Ammon's horn (tissue), 1 donor: ENCODE measurements at places on chromosomes 6 and 20.

DNA sequence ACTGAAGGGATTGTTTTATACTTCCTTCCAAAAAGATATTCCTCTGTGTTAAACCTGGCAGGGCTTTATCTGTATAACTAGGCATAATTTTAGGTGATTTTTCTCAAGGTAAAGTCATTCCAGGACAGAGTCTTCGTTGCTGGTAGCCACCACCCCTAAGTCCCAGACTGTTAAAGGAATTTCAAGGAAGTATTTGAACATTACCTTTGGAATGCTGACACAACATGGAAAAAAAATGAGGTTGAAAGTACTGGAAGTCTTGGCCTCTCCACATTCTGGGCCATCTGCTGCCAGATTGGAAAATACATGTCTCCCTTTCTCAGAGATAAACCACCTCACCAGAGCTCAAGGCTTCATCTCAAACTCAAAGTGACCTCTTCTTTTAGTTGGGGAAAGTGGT lies 27.0 kb upstream of the ETV7 start:
- no peak for DNase-seq

- DNase-seq = no peak
Observed at GRCh38 chr6:129111853-129112252, 228.9 kb downstream of the LAMA2 start.

DNA sequence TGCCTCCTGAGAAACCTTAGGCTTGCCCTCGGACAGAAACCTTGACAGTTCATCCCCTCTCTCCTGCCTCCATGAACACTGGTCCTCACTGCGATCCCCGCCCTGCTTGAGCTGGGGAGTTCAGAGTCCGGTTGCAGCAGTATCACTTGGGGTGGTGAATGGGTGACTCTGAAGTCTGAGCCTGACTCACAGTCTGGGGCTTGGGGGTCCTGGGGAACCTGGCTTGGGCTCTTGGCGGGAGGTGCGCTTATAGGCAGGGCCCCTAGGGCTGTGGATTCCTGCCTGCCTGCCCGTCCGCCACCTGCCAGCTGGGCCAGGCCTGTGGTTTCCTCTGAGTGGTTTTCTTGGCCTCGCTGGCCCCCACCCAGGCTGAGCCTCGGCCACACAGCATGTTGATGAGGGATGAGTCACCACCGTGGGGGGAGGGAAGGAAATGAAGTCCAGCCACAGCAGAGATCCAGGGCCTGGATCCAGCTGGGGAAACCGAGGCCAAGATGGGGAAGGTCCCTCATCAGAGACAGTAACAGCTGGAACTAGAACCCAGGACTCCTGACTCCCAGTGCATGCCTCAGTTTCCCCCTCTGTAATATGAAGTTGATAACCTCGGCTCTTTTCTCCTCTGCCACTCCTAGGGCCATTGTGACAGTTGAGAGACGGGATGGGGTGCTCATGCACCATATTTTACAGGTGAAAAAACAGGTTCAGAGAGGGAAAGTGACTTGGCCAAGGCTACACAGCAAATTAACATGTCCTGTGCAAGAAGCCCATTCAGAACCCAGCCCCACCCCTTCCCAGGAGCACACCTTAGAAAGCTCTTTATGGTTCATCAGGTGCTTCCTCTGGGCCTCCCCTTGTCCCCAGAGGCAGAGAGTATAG lies 9.2 kb downstream of the FOXS1 start:
- DNase-seq = peak; percentile 71

DNA sequence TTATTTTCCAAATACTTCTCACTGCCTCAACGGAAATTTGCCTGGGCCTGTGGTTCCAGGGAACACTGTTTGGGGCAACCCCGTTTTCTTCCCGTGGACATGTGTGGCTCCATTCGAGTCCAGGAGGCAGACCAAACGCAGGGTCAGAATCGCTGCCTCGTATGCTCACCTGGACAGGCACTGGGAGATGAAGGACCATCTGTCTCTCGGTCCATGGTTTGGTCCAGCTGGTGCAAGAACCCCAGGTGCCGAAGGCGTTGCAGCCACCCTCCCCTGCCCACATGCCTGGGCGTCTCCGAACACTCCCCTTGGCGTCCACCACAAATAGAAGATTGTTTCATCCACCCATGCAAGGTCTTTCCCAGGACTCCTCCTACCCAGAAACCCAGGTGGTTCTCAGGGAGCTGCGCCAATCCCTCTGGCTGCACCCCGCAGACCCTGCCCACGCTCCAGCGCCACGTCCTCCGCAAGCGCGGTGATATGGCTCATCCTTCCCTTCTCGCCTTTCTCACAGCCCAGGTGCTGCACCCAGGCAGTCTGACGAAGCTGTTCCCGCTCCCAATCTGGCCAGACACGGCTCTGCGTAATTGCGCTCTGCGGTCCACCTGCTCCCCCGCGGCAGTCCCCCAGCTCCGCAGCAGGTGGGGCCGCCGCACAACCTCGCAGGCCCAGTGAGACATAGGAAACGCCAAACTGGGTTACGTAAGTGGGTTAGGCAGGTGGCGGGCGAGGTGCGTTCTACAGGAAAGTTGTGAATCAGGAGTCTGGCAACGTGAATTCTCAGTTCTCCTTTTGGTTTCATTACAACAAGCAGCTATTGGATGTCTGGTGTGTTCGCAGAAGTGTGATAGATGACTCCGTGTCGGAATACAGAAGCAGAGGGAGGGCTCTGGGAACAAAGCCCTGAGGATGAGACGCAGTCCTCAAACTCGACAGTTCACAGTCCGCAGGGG lies 146.2 kb upstream of the ECI2 start:
- DNase-seq = peak; percentile 48

DNA sequence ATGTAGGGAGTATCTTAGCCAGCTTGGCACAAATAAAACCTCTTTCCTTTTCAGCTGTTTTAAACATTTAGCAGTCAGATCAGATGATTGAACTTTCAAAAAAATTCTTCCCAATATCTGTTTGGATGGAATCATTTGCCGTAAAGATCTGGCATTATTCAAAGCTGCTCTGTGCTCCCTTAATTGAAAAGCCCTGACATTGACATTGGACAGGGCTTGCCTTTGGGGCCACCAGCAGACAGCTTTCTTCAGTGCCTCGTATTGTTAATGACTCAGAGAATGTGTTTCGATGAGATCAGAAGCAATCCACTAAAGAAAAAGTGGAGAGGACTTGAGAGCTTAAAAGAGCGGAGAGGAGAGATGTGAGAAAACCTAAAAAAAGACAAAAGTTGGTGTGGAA lies 343.5 kb downstream of the NRN1 start:
- DNase-seq = no peak

GRCh38 chr20:37988306-37988954 lies 44.8 kb downstream of the TTI1 start:
- DNase-seq = no peak
